Activated CD4-positive, alpha-beta T cell treated with anti-CD3 and anti-CD28 coated beads, Interleukin-2, amount 50 U/mL, for 4 hours (primary cell): ENCODE measurements at places on chromosomes 7 and 10.

DNA sequence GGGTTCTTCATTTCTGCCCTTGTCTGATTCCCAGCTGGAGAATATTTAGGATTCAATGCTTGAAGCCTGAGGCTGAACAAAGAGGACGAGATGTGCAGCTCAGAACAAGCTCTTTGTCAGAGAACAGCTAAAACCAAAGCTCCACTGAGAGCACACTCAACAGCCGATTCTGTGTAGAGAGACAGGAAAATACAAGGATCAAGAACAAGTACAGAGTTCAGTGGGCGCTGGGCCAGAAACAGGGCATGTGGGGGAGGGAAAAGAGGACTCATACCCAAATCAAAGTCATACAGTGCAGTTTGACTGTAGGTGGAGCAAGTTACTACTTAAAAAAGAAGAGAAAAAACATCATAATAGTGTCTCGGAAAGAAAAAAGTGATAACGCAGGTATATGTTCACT is at the start of gene AGMO:
Gene AGMO, minus strand, starts transcription at position 181 of the 400 bp plus-strand sequence.
- no peak for DNase-seq

- DNase-seq, result no peak
These were observed 101.2 kb upstream of the PDGFA start for GRCh38 chr7:620885-621284.

DNA sequence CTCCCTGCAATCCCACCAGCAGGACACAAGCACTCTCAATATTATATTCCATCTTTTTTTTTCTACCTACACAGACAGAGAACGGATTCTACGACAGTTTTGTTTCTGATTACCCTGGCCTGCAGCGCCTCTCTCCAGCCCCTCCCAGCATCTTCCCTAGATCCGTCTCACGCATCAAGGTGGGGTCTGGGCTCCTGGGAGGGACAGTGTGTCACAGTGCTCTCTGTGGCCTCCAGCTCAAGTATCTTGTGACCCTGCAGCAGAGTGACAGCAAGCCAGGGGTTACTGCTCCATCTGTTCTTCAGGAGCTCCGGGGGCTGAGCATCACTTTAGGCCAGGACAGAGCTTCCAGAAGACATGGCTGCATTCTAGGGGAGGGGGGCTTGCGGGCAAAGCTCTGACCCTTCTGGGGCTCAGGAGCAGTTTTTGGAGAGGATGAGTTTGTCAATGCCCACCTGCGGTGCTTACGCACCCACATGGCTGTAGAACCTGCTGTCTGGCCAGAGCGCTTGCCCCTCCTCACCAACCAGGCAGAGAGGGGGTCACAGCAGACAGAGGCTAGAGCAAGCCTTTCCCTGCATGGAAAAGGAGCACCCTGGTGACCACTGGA is 22.6 kb downstream of the MYO1G start:
- no peak for DNase-seq

- no peak for DNase-seq
These were observed 9.8 kb downstream of the AFAP1L2 start for GRCh38 chr10:114394531-114394930.

DNA sequence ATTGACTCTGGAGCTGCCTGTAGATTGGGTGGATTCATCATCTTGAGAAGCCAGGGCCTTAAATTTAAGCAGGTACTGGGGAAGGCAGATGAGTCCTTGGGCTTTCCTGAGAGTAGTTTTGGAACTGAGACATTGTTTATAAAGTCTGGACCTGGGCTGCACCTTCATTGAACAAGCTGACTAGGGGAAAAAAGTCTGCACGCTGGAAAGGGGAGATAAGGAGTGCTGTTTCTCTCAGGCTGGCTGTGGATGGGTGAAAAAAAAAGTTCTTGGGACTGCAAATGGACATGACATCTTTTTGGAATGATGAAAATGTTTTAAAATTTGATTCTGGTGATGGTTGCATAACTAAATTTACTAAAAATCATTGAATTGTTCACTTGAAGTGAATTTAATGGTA is 12.0 kb downstream of the SEC24C start:
- DNase-seq, result no peak

DNA sequence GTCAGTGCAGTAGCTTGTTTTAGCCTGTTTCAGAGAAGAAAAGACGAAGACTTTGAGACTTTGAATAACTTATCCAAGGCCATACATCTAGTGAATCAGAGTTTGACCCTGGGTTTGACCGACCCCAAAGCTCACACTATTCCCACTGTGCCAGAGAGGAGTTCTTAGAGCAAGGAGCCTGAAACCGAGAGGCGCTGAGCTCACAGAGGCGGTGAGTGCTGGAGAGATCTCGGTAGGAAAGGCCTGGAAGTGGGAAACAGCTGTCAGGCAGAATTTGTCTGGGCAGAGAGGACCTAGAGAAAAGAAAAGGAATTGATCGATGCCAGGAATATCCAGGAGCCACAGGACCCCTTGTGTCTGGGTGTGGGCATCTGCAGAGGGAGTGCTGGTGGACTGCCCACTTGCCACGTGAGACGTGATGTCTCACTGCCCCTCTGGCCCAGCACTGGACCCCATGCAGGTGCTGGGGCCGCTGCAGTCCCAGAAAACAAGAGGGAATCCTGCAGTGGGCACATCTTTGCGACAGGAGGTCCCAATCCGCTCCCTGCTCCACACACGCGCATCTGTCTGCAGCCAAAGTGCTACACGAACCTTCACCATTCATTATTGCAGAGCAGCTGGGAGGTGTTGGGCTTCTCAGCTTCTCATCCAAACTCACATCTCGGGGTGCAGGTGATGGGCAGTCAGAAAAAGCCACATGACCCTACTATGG is 6.2 kb downstream of the CALML3 start:
- DNase-seq, result no peak

- DNase-seq, result no peak
These were observed 22.7 kb downstream of the ELFN1 start for GRCh38 chr7:1692515-1693418.

DNA sequence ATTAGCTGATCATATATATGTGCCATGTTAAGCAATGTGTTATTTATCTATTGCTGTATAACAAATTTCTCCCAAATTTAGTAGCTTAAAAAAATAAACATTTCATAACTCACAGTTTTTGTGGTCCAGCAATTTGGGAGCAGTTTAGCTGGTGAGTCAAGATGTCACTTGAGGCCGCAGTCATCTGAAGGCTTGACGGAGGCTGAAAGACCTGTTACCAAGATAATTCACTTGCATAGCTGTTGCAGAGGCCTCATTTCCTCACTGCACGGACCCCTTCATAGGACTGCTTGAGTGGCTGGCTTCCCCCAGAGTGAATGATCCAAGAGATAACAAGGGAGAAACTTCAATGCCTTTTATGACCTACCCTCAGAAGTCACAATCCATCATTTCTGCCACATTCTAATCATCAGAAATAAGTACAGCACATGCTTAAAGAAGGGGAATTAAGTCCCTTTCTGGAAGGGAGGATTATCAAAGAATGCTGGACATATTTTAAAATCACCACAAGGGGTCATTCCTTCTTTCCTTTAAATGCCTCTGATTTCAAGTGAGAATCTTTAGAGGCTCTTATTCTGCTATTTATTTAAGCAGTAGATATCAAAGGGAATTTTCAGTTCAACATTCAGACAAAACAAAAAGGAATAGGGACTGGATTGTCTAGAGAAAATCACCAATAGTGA is 10.5 kb upstream of the SRPK2 start:
- no peak for DNase-seq

- DNase-seq, result no peak
These were observed 107.2 kb upstream of the TCF7L2 start for GRCh38 chr10:112842832-112843360.

DNA sequence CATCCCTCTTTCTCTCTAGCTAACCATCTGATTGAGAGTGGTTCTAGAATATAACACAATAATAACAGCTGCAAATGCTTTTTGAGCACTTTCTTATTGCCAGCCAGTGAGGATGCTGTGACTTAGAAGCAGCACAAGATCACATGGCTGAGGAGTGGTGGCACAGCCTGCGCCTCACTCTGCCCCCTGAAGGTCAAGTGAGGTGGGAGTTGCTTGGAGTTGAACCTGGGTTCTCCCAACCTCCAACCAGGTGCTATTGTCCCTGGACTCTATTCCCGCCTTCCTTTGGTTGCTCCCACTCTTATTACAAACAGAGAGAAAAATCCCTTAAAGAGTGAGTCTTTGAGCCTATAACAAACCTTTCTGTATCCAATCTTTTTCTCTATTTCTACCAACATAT is 280.3 kb upstream of the PODXL start:
- no peak for DNase-seq

DNA sequence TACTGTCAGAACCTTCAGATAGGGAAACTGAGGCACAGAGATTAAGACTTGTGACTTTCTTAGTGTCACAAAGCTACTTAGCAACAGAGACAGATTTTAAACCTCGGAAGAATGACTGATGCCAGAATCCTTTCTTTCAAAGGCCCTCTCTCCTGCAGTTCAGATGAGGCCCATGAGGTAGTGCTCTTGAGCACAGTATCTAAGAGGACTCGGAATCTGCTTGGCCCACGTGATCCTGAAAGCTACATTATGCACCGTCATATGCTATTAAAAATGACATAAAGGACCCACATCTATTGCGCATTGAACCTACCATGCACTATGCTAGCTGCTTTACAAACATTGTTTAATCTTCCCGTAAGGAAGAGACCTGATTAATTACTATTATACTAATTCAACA is 355.9 kb downstream of the SFMBT2 start:
- DNase-seq, result no peak

DNA sequence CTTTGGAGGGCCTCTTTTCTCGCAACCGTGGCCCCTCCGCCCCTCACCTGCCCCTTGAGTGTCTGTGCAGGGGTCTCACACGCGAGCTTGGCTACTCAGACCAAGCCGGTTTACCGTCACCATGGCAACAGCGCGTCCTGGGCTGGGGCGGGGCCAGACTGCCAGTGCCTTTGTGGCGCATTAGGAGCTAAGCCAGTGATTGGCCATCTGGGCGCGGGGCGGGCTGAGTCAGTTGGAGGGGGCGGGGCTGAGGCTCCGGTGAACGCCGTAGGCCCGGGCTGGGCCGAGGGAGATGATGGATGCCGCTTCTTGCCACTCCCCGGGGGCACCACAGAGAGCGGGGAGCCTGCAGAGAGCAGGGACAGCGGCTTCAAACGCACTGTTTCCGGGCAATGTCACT is 48.7 kb upstream of the FXYD4 start:
- DNase-seq, result peak; percentile 78

DNA sequence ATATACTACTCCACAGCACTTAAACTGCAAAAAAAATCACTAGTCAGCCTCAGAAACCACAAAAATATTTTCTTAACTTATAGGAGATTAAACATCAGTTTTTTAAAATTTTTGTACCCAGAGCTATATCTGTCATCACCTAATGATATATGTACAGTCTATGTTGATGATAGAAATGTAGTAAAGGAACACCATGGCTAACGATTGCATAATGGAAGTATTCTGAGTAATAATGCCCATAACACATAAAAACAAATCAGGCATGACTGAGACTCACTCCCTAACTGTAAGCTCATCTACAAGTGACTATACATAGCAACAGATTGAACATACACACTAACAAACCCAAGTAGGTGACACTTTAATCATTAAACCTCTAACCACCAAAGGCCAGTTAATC is 51.3 kb downstream of the TSPAN12 start:
- no peak for DNase-seq

- DNase-seq, result no peak
These were observed 25.5 kb upstream of the INMT start for GRCh38 chr7:30726296-30727006.

DNA sequence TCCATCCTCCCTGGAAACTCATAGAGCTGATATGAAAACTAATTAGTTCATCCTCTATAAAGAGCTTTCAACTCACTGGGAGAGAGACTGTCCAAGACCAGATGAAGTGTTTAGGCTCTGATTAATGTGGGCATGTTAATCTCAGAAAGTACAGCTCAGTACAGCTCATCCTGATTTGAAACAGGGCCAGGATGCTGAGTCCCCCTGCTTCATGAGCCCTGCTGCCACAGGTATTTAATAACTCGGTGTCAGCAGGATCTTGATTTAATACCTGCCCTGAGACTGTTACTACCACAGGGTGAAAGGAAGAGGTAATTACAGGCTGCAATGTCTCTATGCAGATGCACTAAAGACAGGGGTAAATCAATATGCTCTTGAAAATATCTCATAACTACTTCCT is 10.8 kb downstream of the LMOD2 start:
- DNase-seq, result no peak

GRCh38 chr10:43284341-43284910 is 17.6 kb upstream of the RASGEF1A start:
- no peak for DNase-seq

DNA sequence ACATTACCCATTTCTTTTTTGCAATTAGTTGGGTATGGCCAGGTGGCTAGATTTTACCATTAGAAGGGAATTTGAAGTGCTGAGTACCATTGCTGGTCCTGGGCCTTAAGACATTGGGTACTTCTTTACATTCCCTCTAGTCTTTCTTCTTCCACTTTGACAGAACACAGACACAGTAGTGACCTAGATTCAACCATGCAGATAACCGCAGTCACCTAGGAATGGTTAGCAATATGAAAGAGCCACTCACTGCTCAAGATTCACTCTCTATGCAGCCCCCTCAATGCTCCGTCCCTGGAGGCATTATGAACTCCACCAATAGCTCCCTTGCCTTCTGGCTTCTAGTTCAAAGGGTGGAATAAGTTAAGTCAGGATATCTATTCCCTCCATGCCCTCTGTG is 16.2 kb upstream of the PON1 start:
- DNase-seq, result no peak

DNA sequence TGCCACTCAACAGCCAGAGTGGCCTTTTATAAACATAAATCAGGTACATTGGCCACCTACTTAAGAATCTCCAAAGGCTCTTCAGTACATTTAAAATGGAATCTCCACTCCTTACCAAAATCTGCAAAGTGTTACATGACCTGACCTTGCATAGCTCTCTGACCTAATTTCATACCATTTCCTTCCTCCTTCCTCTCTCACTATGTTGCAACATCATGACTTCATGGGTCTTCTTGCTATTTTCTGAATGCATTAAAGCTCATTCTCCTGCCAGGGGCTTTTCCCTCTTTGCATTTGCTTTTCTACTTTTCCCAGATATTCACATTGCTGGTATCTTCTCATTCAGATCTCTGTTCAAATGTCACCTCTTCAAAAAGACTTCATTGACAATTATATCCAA is 22.1 kb upstream of the PPP1R17 start:
- DNase-seq, result no peak

DNA sequence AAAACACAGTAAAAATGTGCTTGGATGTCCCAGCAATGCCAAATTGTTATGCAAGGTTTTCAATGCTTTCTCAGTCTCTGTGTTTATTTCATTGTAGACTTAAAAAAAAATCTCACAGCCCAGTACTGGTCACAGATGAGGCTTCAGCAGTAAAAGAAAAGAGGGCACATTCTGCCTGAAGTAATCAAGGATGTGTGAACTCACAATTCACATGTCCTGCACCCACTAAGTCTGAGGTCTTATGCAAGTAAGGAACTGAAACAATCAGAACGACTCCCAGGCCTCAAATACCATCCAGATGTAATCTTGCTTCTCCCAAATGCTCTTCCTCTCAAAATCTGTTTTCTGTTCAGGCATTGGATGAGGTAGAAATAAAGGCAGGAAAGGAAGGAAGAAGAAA is 33.7 kb downstream of the ADRB1 start:
- no peak for DNase-seq

DNA sequence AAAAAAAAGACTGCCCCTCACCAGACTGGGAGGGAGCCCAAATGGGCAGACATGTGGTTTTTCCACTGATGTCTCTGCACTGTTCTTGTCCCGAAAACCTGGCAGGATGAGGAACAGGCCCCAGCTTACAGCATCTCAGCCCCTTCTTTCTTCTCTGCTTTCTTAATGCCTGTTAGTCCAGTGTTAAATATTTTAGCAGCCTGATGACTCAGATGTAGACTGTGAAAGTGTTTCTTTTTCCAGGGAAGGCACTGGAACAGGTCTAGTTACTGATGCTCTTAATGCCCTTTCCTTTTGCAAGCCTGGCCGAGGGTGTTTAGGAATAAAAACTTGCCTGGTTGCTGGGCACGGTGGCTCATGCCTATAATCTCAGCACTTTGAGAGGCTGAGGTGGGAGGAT is 107.7 kb downstream of the TACC2 start:
- no peak for DNase-seq
